COR-L47 (cell line): ENCODE measurements at places on chromosomes 3 and 15.

DNA sequence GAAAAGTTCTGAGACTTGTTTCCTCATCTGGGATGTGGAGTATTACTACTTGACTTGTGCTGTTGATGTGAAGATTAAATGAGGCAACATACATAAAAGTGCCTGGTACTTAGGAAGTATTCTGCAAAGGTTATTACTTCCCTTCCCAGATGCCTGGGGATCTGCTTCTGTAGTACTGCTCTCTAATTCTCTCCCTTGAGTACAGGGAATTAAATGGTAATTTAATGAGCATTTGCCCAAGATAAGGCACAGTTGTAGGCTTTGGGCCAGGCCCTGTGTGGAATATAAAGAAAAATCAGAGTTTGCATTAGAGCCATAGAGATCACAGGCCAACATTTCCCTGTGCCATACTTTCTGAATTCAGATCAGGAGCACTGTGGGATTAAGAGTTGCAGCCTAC, 84.4 kb downstream of the LARS2 start:
- no peak for DNase-seq

DNA sequence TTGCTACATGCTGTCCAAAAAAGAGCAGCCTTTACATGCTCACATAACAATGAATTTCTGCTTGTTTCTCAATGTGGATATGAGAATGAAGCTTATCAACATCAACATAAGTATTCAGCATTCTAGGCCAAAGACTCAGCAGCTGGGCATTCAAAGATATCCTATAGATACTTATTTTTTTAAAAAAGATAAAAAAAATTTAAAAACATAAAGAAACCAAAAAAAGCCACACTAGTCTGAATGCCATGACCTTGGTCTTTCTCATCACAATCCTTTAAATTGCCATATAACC, 182.0 kb downstream of the TNIK start:
- DNase-seq: no peak

- no peak for DNase-seq
Measured at GRCh38 chr3:157136647-157137387, 23.1 kb downstream of the CCNL1 start.

- no peak for DNase-seq
Measured at GRCh38 chr3:90261481-90262433, 1154.3 kb downstream of the EPHA3 start.

DNA sequence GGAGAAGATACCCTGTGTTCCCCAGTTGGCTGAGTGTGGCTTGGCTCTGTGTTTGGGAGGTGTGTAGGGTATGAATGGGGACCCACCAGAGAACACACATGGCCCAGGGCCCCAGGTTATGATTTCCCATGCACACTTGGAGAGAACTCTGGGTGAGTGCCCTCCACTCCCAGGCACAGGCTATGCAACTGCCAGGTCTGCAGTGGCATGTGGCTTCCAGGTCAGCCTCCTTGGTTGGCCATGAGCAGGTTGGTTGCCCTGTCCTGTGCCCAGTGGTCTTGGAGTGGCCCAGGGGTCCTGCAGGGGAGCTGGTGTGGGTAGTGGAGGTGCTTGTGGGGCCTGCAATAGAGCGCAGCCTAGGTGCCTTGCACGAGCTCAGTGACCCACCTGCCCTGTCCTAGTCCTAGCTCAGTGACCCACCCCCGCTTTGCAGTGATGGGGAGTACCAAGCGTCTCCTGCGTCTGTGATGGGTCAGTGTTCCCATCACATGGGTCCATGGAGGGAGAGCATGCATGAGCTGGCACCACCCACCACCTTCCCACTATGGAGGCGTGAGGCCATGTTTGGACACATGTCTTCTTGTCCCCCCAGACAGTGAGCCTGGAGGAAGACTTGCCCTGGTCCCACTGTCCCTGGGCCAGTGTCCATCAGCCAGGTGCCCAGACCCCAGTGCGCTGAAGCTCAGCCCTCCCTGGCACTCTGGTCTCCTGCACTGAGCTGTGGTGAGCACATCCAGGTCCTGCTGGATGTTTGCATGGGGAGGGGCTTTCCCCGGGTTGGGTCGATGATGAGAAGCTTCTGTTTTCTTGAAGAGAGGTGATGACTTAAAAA, 217.3 kb downstream of the SNRPN start:
- DNase-seq: no peak

GRCh38 chr3:96677156-96677555, 137.2 kb upstream of the EPHA6 start:
- no peak for DNase-seq

GRCh38 chr3:57094575-57094974, 34.1 kb downstream of the SPATA12 start:
- no peak for DNase-seq

GRCh38 chr3:144127014-144127413, 155.4 kb downstream of the DIPK2A start:
- DNase-seq: no peak

DNA sequence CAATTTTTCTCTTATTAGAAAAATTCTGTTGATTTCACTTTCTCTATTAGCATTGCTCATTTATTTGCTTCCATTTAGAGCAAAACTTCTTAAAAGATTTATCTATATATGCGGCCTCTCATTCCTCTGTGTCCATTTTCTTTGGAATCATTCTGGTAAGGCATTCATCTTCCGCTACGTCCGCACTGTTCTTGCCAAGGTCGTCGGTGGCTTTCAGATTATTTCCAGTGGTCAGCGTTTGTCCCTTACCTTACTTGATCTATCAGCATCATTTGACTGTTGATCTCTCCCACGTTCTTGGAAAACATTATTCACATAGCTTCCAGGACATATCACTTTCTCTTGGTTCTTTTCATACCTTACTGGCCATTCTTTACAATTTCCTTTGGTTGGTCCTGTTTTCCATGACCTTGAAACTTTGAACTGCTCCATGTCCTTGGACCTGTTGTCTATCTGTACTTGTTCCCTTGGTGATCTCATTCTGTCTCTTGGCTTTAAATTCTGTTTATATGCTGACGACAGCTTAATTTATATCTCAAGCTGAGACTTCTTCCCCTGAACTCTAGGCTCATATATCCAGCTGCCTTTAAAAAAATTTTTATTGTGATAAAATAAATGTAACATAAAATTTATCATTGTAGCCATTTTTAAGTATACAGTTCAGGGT, 54.5 kb downstream of the SLMAP start:
- DNase-seq: no peak

- no peak for DNase-seq
Measured at GRCh38 chr3:127062926-127063325, 80.0 kb downstream of the PLXNA1 start.

- DNase-seq: no peak
Measured at GRCh38 chr3:6716420-6716819, 144.5 kb upstream of the GRM7 start.

DNA sequence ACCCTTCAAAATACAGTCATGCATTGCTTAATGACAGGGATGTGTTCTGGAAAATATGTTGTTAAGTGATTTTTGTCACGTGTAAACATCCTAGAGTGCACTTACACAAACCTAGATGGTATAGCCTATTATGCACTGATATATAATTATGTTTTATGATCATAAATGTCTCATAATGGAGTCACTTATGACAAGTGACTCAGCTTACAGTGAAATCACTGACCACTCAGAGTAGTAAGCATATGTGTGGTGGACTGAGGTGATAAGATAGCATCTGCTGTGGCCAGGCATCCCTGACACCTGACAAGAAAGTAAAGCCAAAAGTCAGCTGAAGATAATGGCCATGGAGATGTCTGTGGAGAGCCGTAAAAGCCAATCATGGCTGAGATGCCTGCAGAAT, 5.4 kb downstream of the ACAD11 start:
- DNase-seq: no peak

DNA sequence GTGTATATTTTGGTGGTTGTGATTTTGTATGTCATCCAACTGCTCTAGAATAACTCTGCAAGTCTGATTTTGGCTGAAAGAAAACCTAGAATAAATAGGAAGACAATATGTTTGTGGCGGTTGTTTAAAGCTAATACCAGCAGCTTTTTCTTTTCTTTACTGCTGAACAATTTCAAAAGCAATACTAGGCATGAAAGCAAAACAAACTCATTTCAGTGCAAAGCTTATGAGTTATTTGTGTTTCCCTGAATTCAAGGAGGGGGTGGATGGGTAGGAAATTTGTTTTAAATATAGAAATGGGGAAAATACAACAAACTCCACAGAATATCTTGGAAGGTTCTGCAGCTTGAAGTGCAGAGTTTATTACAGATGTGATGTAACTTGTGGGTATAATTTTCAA, 1041.9 kb upstream of the NR2F2 start:
- DNase-seq: no peak

DNA sequence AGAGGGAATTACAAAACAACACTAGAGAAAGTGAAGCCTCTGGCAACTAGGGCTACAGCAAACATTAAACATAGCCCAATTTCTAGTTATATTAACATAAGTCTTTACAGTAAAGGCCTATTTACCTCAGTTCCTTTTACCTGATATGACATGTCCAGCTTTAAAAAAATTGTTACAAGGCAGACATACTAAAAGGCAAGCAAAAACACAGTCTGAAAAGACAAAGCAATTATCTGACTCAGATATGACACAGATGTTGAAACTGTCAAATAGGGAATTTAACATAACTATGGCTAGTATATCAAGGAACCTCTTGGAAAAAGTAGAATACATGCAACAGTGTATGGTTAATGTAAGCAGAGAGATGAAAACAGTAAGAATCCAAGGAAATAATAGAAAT, 238.6 kb downstream of the RAP2B start:
- no peak for DNase-seq
